Epithelial cell of esophagus (primary cell): ENCODE measurements at places on chromosomes 4 and X.

DNA sequence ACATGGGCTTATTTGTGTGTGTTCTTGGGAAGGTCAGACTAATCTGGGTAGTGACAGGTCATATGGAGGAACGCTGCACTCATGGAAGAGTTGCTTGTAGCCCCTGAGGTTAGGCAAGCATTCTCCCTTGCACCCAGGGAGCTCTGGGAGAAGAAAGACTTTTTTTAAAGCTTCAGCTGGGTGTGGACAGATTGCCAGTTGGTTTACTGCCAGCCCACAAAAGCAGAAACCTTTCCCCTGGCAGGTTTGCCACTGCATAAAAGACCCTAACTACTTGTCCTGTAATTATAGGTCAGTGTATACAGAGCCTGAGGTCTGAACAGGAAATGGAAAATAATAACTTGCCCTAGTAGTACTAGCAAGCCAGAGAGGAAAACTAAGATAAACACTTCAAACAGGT, 7.4 kb upstream of the NFKB1 start:
- no peak for DNase-seq

GRCh38 chrX:39730662-39731329, 367.0 kb downstream of the BCOR start:
- DNase-seq, result peak; percentile 47

DNA sequence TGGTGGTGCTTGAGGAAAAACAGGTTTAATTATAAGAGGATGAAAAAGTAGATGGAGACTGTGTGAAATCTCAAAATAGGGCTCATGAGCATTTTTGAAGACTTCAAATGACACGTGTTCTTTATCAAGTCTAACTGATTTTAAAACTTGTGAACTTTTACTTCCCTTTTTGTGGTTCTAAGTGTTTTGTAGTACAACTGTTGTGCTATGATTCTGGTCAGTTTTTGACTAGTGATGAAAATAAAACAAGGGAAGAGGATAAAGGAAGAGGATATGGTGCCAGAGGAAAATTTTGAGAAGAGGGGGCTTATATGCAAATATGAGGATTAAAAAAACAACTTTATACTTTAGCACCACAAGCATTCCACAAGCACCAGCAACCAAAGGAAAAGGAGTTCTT, 644.0 kb downstream of the RPA4 start:
- no peak for DNase-seq

DNA sequence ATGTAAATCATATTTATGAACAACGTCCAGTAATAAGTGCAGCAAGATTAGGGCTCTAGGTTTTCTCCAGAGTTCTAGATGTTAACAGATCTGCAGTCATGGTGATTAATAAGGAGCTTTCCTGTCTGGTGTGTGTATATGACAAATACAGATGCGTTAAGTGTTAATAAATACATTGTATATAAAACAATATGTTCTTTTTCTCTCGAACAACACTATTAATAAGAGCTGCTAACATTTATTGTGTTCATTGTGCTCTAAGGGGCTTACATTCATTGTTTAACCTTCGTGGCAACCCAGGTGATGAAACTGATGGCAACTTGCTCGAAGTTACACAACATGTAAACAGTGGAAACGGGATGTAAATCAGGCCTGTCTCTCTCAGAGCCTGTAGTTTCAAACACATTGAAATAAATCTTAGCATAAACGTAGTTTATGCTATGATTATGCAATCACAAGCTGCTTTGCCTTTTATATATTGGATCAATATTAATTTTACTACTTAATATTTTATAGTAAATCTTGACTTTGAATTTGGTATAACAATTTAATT, 547 bp upstream of the CLGN start:
- DNase-seq, result no peak

DNA sequence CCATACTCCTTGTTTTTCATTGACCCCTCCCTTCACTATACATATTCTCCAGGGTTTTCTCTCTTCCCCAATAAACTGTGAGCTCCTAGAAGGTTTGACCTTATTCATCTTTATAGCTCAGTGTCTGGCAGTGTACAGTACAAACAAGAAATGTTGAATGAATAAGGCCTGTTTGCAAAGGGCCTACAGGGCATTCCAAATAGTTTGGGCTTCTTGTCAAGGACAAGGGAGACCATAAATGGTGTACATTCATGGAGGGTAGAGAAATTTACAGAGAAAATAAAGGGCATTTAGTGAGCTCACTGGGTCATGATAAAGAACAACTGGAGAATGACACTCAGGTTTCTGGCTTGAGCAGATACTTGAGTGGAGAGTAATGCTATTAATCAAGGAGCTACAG, 47.5 kb upstream of the EIF1AX start:
- DNase-seq, result no peak

GRCh38 chr4:98027827-98028226, 115.4 kb downstream of the STPG2 start:
- peak; percentile 82 for DNase-seq

GRCh38 chrX:71082124-71082647, 13.5 kb upstream of the FOXO4 start:
- DNase-seq, result no peak

DNA sequence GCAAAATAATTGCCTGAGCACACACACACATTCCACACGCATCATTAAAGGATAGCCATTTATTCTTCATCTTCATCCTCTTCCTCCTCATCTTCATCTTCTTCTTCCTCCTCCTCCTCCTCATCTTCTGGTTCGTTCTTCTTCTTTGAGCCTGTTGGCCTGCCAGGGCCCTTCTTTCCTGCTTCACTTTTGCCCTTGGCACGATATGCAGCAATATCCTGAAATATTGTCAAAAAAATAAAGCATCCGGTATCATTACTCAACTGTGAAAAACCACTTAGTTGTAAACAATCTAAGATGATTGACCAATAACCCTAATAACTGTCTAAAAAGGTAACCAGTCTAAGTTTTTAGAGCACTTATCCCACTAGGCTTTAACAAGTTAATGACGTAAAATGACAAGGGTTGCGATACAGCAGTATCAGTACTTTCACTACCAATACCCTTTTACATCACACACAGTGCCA, 2.1 kb downstream of the HMGB2 start:
- no peak for DNase-seq

GRCh38 chr4:80500613-80501012, 165.1 kb downstream of the CFAP299 start:
- DNase-seq, result no peak

- no peak for DNase-seq
Observed at GRCh38 chr4:155694100-155694785, 27.6 kb downstream of the GUCY1A1 start.

DNA sequence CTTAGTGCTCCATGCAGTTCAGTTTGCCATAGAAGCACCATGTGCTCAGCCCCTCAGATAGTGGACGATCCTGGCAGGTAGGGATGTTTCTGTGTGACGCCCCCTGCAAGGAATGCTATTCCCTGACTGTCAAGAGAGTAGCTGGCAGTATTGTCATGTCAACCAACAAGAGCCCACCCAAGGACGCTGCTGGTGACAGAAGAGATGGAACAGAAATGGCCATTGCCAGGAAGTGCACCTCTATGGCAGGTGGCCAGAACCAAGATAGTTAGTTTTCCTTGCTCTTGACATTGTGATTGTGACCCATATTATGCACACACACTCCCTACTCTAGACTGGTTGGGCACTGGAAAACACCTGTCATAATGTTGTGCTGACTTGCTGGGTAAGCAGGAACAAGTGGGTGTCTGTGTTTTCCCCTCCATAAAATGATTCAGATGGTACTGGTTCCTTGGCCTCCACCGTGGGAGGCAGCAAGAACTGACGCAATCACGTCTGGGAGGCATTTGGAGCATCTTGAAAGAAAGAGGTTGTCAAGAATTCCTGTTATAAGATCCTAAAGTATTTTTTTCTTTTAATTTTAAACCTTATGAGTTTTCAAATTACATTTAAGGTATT, 507.9 kb downstream of the MID1IP1 start:
- peak; percentile 1 for DNase-seq

DNA sequence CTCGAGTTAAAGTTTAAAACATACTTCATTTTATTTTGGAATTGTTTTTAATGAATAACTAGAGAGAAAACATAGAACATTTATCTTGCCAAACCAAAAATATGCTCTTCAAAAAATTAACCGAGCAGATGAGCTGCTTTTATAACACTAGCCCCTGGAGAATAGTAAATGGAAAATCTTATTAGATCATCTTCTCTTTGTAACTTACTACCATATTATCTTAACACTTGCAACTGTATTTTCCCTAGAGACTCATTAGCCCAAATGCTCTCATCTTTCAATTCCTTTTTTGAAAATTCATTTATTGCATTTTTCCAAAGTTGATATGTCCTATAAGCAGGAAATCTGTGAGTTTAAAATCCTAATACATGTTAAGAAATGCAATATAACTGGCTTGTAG, 143.3 kb downstream of the CAMK2D start:
- DNase-seq, result no peak

DNA sequence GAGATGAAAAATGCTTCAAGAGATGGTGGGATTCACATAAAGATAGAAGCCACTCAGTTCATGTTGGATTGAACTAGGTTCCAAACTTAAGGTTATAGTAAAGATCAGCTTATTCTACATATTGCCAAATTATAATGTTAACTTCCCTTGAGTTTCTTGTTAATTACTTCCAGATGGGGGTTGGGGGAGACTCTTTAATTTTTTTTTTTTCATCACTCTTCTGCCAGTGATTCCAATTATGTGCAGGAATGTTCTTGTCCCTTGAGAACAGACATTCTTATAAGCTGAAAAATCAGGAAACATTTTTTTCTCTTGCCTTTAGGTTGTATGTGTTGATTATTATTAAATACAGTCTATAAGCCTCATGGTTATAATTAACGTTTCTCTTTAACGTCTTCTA, 30.0 kb downstream of the MND1 start:
- no peak for DNase-seq

DNA sequence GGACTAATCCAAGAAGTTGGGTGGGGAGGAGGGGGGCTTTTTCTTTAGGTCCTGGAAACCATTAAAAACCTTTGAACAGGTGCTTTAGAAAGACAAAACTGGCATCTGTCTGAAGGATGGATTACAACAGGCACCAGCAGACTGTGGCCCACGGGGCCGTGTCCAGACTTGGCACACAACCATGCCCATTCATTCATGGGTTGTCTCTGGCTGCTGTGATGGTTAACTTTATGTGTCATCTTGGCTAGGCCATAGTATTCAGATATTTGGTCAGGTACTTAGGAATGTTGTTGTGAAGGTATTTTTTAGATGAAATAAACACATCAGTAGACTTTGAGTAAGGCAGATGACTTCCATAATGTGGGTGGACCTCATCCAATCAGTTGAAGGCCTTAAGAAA, 45.5 kb downstream of the TBL1X start:
- peak; percentile 7 for DNase-seq

GRCh38 chr4:25900310-25900709, 13.7 kb upstream of the SMIM20 start:
- DNase-seq, result no peak

- no peak for DNase-seq
Observed at GRCh38 chr4:152052451-152053057, 291.7 kb upstream of the GATB start.

DNA sequence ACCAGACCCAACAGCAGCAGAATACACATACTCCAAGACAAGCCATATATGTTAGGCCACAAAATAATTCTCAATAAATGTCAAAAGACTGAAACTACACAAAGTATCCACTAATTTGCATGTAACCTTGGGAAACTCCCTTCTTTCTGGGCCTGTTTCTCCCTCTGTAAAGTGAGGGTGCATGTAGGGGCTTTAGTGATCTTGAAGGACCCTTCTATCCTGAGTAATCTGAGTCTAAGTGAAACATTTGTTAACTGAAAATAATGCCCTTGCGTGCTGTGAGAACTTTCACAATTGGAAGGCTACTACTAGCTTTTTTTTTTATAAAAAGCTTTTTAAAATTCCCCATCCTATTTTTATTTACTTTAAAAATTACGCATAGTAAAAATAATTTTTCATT, 125.2 kb downstream of the NEXMIF start:
- no peak for DNase-seq

- no peak for DNase-seq
Observed at GRCh38 chrX:102593367-102593766, 5.9 kb upstream of the ARMCX5 start.

DNA sequence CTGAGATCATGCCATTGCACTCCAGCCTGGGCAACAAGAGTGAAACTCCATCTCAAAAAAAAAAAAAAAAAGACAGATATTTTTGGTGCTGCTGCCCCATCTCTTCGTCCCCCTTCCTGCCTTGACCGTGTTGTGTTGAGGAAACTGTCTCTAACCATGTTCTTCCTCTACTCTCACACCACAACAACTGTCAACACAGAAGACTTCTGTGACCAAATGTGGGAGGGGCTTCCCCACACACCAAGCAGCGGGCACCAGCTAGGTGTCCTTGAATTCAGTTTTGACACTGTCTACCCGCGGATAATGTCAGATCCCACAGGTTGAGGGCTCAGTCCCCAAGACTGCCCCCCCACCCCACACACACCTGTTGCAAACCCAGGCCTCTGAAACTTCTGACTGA, 104.7 kb upstream of the BCOR start:
- DNase-seq, result no peak

DNA sequence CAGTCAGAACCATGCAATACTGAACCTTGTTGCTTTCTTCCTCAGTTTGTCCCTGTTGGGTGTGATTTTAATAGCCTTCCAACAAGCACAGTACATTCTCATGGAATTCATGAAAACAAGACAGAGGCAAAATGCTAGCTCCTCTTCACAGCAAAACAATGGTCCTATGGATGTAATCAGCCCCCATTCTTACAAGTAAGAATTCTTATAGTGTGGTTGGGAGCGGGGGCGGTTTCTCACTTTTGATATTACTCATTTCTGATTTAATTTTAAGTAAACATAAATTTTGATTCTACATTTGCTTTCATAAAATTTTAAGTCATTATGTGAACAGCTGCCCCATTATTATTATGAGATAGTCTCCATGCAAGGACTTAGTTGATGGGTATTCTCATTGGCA, 80.8 kb upstream of the TLR2 start:
- no peak for DNase-seq
